ENCODE measurements at places on chromosomes 11 and 22.

GRCh38 chr22:43529934-43530333, 118.1 kb downstream of the MPPED1 start:
- H3K4me3 ChIP-seq = no peak overlapping the region
- H3K27ac ChIP-seq = no peak overlapping the region
- DNase-seq = no peak
- H3K36me3 ChIP-seq = no peaks in the 10 kb centered on the region
- no peaks in the 10 kb centered on the region for H3K27me3 ChIP-seq

- H3K4me1 ChIP-seq = no peaks in the 10 kb centered on the region
- no peak overlapping the region for H3K27ac ChIP-seq
- H3K36me3 ChIP-seq = no peaks in the 10 kb centered on the region
- DNase-seq = no peak
- H3K4me3 ChIP-seq = no peak overlapping the region
Observed at GRCh38 chr11:68667511-68668500, 16.5 kb upstream of the GAL start.

DNA sequence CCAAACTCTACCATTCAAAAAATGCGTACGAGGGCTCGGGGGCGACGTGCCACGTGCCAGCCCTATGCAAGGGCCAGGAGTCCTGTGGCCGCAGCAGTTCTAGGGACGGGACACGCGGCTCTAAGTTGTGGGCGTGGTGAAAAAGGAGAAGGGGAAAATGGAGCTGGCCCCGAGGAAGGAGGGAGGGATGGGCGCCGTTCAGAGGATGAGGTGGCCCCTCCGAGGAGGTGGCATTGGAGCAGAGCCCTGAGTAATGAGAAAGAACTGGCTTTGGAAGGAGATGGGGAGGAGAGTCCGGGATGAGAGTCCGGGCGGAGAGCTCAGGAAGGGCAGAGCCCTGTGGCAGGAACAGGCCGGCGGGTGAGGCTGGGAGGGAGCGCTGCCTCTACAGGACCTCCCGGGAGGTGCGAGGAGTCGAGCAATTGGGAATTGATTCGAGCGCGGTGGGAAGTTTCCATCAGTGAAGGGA, 21.0 kb downstream of the OTUB1 start:
- no peaks in the 10 kb centered on the region for H3K36me3 ChIP-seq
- no peaks in the 10 kb centered on the region for H3K27me3 ChIP-seq
- peaks cover 19% of the 10 kb centered on the region for H3K4me1 ChIP-seq

- H3K4me3 ChIP-seq = no peak overlapping the region
- H3K36me3 ChIP-seq = no peaks in the 10 kb centered on the region
- H3K27ac ChIP-seq = no peak overlapping the region
- DNase-seq = peak; percentile 7
- no peaks in the 10 kb centered on the region for H3K27me3 ChIP-seq
- peaks cover 4% of the 10 kb centered on the region for H3K4me1 ChIP-seq
Observed at GRCh38 chr11:93279851-93280347, 50.6 kb upstream of the DEUP1 start.

- H3K4me1 ChIP-seq = peaks cover 5% of the 10 kb centered on the region
- no peak for DNase-seq
- no peaks in the 10 kb centered on the region for H3K27me3 ChIP-seq
- peak overlapping the region; percentile 96 for H3K4me3 ChIP-seq
- H3K27ac ChIP-seq = no peak overlapping the region
Observed at GRCh38 chr11:111870522-111870885, 877 bp downstream of the ALG9 start.

GRCh38 chr11:2518111-2518982, 73.5 kb downstream of the KCNQ1 start:
- no peaks in the 10 kb centered on the region for H3K27me3 ChIP-seq
- H3K4me1 ChIP-seq = peaks cover 22% of the 10 kb centered on the region
- H3K4me3 ChIP-seq = no peak overlapping the region
- no peak overlapping the region for H3K27ac ChIP-seq
- peak; percentile 1 for DNase-seq

DNA sequence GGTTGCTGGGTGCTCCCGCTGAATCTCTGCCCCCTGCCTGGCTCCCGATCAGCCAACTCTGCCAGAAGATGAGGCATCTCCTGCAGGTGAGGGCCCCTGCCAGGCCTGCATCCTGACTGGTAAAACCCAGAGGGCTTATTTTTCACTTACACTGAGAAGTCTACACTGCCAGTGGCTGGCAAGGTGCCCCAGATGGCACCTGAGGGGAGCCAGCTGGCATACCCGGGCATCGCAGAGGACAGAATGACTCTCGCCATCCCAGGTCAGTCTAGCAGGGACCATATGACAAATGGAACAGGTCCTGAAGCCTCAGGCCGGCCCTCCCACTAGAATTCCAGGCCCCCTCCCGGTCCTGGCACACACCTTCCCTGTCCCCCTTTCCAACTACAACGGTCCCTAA, 30.9 kb downstream of the MACROD1 start:
- H3K4me3 ChIP-seq = no peak overlapping the region
- H3K27ac ChIP-seq = no peak overlapping the region
- no peaks in the 10 kb centered on the region for H3K27me3 ChIP-seq
- no peak for DNase-seq
- peaks cover 29% of the 10 kb centered on the region for H3K4me1 ChIP-seq
- H3K36me3 ChIP-seq = no peaks in the 10 kb centered on the region

- H3K4me3 ChIP-seq = no peak overlapping the region
- H3K27ac ChIP-seq = no peak overlapping the region
- H3K4me1 ChIP-seq = no peaks in the 10 kb centered on the region
- no peaks in the 10 kb centered on the region for H3K27me3 ChIP-seq
Observed at GRCh38 chr11:69490516-69490915, 9.1 kb downstream of the LINC01488 start.

- no peaks in the 10 kb centered on the region for H3K4me1 ChIP-seq
- H3K27me3 ChIP-seq = no peaks in the 10 kb centered on the region
- DNase-seq = no peak
- no peaks in the 10 kb centered on the region for H3K36me3 ChIP-seq
- no peak overlapping the region for H3K27ac ChIP-seq
Observed at GRCh38 chr22:49396817-49397216, 430.9 kb downstream of the BRD1 start.

DNA sequence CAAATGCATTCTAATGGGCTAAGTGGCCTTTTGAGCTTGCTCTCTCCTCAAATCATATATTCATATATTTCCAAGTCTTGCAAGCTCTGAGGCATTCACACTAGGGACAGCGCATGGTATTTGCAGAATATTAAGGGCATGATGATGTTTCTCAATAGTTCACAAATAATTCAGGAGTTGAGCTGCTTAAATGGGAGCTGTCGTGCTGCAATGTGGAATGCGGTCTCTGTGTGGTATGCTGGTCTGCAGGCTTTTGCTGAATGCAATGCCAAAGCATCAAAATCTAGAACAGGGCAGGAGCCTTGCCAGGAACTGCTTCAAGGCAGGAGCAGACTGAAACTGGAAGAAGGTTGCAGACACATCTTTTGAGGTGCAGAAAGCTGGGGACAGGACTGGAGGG, 1060.0 kb downstream of the TBC1D22A start:
- H3K4me3 ChIP-seq = no peak overlapping the region
- H3K36me3 ChIP-seq = no peaks in the 10 kb centered on the region
- no peaks in the 10 kb centered on the region for H3K4me1 ChIP-seq
- H3K27ac ChIP-seq = no peak overlapping the region

DNA sequence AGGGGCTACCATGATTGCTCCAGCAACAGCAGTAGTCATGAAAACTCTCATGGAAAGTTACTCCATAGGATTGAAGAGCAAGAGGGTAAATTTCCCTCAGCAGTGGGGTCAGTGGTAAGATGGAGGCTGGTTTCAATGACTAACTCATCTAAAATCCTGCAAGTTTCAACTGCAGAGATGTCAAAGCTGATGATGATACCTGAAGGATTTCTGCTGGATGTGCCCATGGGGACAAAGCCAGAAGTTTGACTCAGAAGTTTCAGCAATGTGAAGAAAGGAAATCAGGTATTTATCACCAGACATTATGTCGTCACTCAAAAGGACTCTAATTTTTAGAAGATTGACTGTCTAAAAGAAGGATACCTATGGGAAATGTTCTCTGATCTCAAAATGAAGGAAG, 29.1 kb downstream of the RAB38 start:
- no peaks in the 10 kb centered on the region for H3K36me3 ChIP-seq
- H3K27ac ChIP-seq = no peak overlapping the region
- DNase-seq = no peak
- no peaks in the 10 kb centered on the region for H3K4me1 ChIP-seq

All from thyroid gland (tissue), 4 donors.